ENCODE measurements at places on chromosomes 5 and 9. TPM values are rescaled to one million over a fixed set of nuclear protein-coding genes. Genes with fewer than 3 reads are reported as not detected.

The PCDHGA7 gene
- 5.3 TPM for total RNA-seq

The LVRN gene
- 0.41 TPM for total RNA-seq

The ADAMTS6 gene
- total RNA-seq, result 27.2 TPM

The PCDHGA10 gene
- 12.4 TPM for total RNA-seq

The MARCHF11 gene
- total RNA-seq, result not detected

The UAP1L1 gene
- 30.3 TPM for total RNA-seq

The SH3TC2 gene
- 2.5 TPM for total RNA-seq

The PRLR gene
- total RNA-seq, result not detected

The TMEFF1 gene
- total RNA-seq, result 35.1 TPM

All from glomerular endothelial cell (primary cell).